Muscle of leg (tissue), 16 donors: ENCODE measurements at places on chromosomes 5 and 9. TPM values are rescaled to one million over a fixed set of nuclear protein-coding genes. Genes with fewer than 3 reads are reported as not detected.

ANKRD18A gene
- total RNA-seq, result 0.75 TPM

DNA sequence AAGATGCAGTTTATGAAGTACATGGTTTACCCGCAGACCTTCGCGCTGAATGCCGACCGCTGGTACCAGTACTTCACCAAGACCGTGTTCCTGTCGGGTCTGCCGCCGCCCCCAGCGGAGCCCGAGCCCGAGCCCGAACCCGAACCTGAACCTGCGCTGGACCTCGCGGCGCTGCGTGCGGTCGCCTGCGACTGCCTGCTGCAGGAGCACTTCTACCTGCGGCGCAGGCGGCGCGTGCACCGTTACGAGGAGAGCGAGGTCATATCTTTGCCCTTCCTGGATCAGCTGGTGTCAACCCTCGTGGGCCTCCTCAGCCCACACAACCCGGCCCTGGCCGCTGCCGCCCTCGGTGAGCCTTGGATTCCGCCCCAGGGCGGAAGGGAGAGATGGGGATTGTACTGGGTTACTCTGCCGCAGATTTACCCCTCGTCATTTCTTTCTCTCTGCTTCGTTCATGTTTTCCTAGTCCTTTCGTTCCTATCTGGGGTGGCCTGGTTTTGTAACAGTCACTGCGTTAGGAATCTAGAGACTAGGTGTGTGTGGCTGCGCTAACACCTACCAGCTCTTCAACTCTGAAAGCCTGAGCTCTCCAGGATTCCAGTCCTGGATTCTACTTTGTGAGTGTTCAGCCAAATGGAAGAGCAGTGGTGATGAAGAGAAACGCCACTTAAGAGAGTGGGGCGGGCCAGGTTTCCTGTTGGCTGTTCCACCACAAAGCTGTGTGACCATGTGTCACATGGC is 638 bp downstream of the MRPS30 start:
- H3K4me1 ChIP-seq, result no peaks in the 10 kb centered on the region
- peak overlapping the region; percentile 93 for H3K4me3 ChIP-seq
- peak; percentile 55 for DNase-seq
- peak overlapping the region; percentile 93 for H3K27ac ChIP-seq

DNA sequence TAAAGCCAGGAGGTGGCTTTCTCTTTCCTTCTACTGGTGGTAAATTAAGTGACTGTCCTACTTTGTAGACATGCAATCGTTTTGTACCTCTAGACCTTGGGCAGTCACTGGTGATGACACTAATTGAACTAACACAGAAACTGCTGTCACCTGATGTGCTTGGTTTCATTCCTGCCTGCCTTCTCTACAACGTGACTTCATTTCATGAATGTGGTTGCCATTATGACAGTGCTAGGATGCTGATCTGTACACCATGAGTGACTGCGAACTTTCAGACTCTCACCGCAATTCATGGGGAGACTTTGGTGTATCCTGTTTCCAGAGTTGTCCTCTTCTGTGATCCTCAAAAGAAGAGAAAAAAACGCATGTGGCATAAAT is 47.5 kb downstream of the UBE2QL1 start:
- H3K27ac ChIP-seq, result no peak overlapping the region
- peaks cover 5% of the 10 kb centered on the region for H3K27me3 ChIP-seq
- no peak for DNase-seq
- H3K4me3 ChIP-seq, result no peak overlapping the region
- H3K36me3 ChIP-seq, result no peaks in the 10 kb centered on the region

NRG2 gene
- 2.0 TPM for total RNA-seq

FRMPD1 gene
- 7.6 TPM for total RNA-seq

DNA sequence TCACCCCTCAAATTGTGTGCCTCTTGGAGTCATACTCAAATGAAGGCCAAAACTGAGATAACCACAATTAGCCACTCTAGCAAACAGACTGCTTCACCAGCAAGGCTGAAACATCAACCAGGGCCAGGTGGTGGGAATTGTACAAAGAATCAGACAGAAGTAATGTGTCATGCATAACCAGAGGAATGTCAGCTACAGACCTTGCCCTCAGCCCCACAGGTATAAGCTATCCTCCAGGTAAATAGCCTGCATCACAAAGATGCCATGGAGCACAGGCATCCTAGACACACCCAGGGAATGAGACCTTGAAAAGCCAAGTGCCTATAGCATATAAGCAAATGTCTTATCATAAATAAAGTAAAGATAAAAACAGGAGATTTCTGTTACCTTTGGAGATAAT is 242.7 kb downstream of the CETN3 start:
- H3K4me1 ChIP-seq, result peaks cover 2% of the 10 kb centered on the region
- H3K36me3 ChIP-seq, result no peaks in the 10 kb centered on the region
- DNase-seq, result no peak
- H3K27me3 ChIP-seq, result no peaks in the 10 kb centered on the region
- no peak overlapping the region for H3K27ac ChIP-seq

KCNT1 gene
- total RNA-seq, result 3.2 TPM

FOXD4 gene
- 0.58 TPM for total RNA-seq

DNA sequence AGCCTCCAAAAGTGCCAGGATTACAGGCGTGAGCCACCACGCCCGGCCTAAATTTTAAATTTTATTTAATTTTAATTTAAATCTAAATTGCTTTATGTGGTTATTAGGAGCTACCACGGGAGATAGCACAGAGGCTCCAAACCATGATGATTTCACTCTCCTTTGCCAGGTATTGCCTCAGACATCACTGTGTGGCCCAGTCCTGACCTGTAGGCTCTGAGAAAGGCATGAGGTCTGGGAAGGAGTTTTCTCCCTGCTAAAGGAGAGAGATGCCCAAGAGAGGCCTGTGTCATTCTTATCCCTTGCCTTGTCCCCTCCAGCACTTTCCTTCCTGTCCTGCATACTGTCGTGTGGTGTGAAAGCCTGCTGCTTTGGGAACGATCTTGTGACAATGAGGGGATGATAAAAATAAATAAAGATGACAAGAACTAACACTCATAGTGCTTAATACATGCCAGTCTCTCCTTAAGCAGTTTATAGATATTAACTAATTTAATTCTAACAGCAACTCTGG is 37.0 kb upstream of the BASP1 start:
- H3K27me3 ChIP-seq, result no peaks in the 10 kb centered on the region
- no peak overlapping the region for H3K27ac ChIP-seq
- peaks cover 3% of the 10 kb centered on the region for H3K4me1 ChIP-seq
- no peaks in the 10 kb centered on the region for H3K36me3 ChIP-seq
- no peak overlapping the region for H3K4me3 ChIP-seq

- DNase-seq, result peak; percentile 87
- H3K27me3 ChIP-seq, result no peaks in the 10 kb centered on the region
- H3K4me3 ChIP-seq, result no peak overlapping the region
- H3K4me1 ChIP-seq, result peaks cover 65% of the 10 kb centered on the region
- peak overlapping the region; percentile 98 for H3K27ac ChIP-seq
- H3K36me3 ChIP-seq, result peaks cover 11% of the 10 kb centered on the region
These were observed 21.2 kb downstream of the GSN start for GRCh38 chr9:121289026-121289771.

- H3K4me1 ChIP-seq, result no peaks in the 10 kb centered on the region
- H3K27me3 ChIP-seq, result no peaks in the 10 kb centered on the region
- DNase-seq, result no peak
- no peak overlapping the region for H3K27ac ChIP-seq
- H3K36me3 ChIP-seq, result no peaks in the 10 kb centered on the region
- no peak overlapping the region for H3K4me3 ChIP-seq
These were observed 8.7 kb downstream of the TRIM36 start for GRCh38 chr5:115160975-115161475.

DNA sequence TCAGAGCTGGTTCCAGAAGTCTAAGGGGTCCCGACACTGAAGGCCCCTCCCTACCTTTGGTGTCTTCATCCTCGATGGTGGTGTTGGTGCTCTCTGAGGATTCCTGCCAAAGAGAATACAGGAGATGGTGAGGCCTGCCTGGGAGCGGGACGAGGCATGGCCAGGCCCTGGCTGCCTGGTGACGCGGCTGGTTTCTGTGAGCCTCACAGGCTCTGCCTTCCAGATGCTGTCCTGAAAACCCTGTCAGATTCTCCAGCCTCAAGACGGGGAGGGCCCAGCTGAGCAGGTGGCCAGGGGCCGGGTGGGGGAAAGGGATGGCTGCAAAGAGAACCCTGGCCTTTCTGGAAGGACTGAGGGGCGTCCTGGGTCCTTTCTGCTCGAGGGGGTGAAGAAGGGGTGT is 48.8 kb downstream of the SLC6A7 start:
- H3K36me3 ChIP-seq, result peaks cover 3% of the 10 kb centered on the region
- H3K4me3 ChIP-seq, result no peak overlapping the region
- no peak for DNase-seq
- H3K4me1 ChIP-seq, result peaks cover 30% of the 10 kb centered on the region
- no peak overlapping the region for H3K27ac ChIP-seq
